ENCODE measurements at places on chromosomes 4 and X.

GRCh38 chrX:41734530-41734929 lies 10.5 kb downstream of the GPR82 start:
- DNase-seq = no peak

DNA sequence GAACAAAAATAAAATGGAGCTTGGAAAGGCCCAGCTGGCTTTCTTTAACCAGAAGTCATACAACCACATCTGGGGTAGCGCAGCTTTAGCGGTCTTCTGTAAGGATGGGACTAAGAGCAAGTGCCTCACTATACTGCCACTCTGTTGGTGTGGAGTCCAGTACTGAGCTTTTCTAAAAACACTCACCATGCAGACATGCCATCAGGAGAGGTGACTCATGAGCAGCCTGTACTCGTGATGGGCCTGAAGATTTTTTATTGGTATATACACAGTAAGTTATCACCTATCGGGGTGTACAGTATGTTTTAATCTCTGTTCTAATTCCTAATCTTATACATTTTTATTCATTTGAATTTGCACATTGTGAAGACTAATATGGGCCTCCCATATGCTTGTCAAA lies 9.6 kb downstream of the PPP3CA start:
- no peak for DNase-seq

DNA sequence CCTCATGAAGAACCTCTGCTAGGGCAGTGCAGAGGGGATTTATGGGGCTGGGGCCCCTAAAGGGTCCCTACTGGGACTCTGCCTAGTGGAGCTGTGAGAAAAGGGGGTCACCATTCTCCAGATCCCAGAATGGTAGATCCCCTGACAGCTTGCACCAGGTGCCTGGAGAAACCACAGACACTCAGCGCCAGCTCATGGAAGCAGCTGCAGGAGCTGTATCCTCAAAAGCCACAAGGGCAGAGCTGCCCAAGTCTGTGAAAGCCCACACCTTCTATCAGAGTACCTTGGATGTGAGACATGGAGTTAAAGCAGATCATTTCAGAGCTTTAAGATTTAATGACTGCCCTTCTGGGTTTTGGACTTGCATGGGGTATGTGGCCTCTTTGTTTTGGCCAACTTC lies 38.6 kb downstream of the MAP9 start:
- DNase-seq = no peak

DNA sequence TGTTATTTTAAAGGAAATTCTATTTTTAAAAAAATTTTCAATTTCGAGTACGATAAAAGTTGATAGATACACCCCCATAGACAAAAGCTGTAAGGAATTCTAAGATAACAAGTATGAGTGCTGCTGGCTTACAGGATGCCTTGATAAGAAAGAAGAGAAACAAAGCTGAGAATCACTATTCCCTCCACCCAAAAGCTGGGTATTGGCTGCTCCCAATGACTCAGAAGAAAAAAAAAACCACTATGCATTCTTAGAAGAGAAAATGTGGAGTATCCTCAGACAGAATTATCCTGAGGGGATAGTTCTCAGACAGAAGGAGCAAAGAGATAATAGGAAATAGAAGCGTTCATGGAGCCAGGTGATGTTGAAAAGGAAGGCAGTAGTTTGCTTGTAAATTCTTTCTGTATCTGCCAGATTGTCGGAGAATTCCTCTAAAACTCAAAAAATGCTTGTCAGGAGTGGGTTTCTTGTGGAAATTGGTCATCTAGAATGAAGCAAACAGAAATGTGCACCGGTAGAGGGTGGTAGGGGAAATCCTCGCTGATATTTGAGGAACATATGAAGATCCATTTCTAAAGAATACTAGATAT lies 217.5 kb upstream of the ADAMTS3 start:
- DNase-seq = no peak

GRCh38 chr4:2954358-2955185 lies 8.6 kb downstream of the NOP14 start:
- peak; percentile 66 for DNase-seq

DNA sequence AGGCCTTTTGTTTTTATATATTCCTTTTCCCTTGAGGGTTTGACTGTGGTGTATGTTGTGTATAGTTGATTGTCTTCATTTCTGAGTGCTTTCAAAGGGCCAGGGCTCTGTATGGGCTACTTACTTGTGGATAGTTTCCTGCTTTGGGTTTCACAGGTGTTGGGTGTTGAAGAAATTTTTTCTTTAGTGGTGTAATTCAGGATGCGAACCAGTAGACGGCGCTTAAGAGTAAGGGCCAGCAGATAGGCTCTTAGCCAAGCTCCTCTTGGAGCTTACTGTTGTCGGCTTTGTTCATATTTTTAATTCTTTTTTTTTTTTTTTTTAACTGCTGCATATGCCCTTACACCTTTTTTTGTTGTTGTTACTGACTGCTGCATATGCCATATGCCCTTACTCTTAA lies 276.3 kb upstream of the GALNT7 start:
- DNase-seq = no peak

- no peak for DNase-seq
Measured at GRCh38 chr4:601612-602558, 23.5 kb upstream of the PDE6B start.

DNA sequence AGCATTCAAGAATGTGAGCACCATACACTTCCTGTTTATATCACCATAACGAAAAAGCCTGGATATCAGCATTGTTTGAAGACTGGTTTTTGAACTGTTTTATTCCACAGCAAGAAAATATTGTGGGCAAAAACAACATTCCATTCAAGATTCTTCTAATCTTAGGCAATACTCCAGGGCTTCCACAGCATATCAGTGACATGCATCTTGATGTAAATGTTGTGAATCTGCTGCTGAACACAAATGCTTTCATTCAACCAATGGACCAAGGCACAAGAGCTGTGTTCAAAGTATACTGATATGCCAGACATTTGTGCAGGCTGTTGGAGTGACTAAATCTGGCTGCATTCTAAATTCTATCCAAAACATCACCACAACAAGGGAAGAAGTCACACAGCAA lies 260.1 kb upstream of the ETNPPL start:
- DNase-seq = no peak

DNA sequence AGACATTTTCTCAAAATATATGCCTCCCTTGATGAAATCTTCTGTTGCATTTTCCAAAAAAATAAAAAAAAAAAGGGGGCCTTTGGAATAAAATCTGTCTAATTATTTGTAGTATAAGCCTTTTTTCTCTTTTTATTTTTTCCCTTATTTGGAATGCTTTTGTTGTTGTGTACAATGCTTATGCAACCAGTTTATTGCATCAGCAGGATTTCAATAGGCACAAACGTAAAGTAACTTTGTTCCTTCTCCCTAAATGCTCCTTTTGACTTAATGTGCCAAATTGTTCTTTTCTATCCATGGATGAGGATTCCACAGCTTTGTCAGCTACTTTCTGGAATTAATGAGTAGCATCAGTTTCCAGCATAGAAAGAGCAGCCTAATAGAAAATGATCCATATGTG lies 59.6 kb upstream of the HPGD start:
- no peak for DNase-seq

DNA sequence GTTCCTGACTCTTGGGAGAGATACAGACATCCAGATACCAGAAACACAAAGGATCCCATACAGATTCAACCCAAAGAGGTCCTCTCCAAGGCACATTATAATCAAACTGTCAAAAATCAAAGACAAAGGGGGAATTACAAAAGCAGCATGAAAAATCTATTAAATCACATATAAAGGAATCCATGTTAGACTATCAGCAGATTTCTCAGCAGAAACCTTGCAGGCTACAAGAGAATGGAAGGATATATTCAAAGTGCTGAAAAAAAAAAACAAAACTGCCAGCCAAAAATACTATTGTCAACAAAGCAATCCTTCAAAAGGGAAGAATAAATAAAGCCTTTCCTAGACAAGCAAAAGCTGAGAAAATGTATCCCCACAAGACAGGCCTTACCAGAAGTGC lies 14.8 kb upstream of the ADGRL3 start:
- DNase-seq = no peak

DNA sequence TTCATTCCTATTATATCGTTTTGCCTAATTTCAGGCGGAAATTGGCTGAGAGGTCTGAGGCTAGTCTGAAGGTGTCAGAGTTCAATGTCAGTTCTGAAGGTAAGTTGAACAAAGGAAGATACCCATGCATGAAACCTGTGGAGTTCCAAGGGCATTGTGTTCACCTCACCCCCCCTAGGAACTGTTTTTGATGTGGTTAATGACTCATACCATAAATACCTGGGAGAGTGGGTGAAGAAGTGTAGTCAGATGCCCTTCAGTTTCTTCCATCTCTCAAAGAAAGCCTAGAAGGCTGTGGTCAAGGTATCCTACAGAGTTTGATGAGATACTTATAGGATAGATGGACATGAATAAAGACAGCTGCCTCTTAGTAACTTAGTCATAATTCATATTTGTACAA lies 2.7 kb downstream of the UTP14A start:
- no peak for DNase-seq

- no peak for DNase-seq
Measured at GRCh38 chr4:70443329-70443728, 28.7 kb upstream of the MUC7 start.

GRCh38 chrX:155027509-155028066 lies 944 bp downstream of the FUNDC2 start:
- no peak for DNase-seq

GRCh38 chr4:77816546-77816945 lies 2.6 kb downstream of the CNOT6L start:
- no peak for DNase-seq

Data from GM20000 (cell line).